Activated effector memory CD4-positive, alpha-beta T cell treated with Interleukin-2 at 50 U/mL for 16 hours (primary cell): ENCODE measurements at places on chromosomes 12 and 14.

DNA sequence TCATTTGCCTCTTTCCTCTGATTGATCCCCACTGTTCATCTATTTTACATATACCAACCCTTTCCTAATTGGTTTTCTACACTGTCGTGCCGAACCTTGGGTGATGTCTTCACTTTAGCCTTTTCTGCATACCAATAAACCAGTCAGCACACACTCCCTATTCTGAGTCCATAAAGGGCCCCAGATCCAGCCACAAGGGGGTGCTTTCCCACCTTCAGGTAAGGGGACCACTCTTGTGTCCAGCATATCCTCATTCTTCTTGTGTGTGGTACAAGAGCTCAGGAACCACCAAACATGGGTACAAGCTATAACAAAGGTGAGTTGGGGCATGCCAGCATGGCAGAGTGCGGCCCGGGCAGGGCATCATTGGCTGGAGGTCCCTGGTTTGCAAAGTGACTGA, 859.8 kb downstream of the FSCB start:
- DNase-seq: no peak

- no peak for DNase-seq
Measured at GRCh38 chr12:119068129-119068856, 87.0 kb downstream of the SRRM4 start.

DNA sequence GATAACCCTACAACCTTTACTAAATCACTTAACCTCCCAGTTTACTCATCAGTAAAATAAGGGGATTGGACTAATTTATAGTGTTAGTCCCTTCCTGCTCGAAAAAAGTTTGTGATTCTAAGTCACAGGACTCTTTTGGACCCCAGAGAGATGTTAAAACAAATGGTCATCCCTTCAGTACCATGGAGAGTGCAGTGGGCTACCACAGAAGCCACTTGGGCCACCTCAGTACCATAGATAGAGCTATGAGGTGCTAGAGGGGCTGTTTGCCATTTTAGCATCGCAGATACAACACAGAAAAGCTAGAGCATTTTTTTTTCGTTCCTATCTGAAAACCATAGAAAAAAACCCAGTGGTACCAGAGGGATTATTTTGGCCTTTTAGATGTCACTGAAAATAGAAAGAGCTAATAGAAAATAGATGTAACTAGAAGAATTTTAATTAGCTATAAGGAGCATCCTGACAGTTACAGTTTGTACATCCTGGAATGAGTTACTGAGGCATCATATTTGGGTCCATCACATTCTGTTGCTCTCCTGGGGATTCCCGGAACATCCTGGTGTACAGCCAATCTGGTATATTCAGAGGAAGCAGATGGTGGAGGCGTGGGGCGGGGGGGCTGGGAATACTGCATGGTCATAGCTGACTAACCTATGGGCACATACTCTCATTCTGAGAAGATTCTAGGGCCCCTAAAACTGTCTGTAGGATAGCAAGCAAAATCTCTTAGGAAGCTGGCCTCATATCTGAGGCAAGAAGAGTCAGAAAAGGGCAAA, 2.8 kb downstream of the ZNF219 start:
- no peak for DNase-seq

- DNase-seq: no peak
Measured at GRCh38 chr14:93963692-93964091, 12.7 kb downstream of the ASB2 start.

DNA sequence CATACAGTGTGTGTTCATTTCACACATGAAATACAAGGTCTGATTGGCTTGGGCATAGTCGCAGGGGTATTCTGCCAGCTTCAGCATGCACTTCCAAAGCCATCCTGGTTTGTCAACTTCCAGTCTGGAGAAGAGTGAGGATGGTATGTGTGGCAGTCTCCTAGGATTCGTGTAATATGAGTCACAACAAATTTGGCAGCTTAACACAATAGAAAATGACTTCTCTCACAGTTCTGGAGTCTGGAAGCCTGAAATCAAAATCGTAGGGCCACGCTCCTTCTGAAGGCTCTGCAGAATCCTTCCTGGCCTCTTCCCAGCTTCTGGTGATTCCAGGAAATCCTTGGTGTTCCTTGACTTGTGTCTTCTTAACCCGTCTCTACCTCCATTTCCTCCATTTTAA, 167.5 kb downstream of the PPM1H start:
- no peak for DNase-seq

GRCh38 chr12:119956047-119956446, 33.0 kb upstream of the BICDL1 start:
- DNase-seq: no peak

GRCh38 chr12:31245822-31246469, 80.0 kb downstream of the SINHCAF start:
- DNase-seq: no peak

GRCh38 chr14:53002576-53002975, 51.7 kb upstream of the FERMT2 start:
- DNase-seq: no peak

GRCh38 chr12:53981634-53982565, 3.0 kb upstream of the HOXC10 start:
- DNase-seq: no peak

DNA sequence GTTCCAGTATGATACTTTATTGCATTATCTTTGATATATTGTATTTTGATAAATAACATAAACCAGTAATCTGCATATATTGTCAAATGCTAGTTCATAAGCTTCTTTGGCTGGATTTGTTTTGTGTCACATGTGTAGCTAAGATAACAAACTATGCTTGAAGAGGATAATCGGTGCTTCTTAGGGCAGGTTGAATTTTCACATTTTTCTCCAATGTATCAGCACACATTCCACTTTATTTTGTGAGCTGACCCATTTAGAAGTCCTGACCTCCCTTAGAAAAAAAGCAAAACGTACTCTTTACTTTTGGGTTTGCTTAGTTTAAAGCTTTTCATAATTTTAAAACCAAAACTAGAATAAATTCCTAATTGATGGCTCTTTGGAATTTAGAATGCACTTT, 277.7 kb upstream of the DDHD1 start:
- DNase-seq: no peak

DNA sequence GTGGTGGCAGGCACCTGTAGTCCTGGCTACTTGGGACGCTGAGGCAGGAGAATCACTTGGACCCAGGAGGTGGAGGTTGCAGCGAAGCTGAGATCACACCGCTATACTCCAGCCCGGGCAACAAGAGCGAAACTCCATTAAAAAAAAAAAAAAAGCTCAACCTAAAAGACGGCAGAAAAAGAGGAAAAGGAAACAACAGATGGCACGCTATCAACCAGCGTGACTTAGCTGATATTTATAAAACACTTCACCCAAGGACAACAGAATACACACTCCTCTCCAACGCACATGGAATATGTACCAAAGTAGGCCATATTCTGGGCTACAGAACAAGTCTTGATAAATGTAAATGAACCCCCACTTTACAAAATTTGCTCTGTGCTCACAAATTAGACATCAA, 34.0 kb upstream of the CLMN start:
- DNase-seq: no peak

DNA sequence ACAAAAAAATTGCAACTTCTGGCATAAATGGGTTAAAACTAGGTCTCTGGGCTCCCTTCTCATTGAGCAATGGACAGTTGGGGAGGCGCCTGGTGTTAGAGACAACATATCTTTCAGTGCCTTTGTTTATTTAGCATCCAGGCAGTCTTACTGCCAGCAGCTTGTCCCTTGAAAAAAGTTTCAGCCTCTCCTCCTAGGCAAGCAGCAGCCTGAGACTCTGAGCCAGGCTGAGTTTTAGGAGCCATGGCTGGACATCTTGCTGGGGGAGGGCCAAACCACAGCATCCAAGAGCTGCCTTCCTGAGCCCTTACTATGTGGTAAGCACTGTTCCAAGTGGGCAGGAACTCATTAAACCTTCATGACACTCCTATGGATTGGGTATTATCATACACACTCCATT, 10.1 kb upstream of the JDP2 start:
- DNase-seq: no peak

DNA sequence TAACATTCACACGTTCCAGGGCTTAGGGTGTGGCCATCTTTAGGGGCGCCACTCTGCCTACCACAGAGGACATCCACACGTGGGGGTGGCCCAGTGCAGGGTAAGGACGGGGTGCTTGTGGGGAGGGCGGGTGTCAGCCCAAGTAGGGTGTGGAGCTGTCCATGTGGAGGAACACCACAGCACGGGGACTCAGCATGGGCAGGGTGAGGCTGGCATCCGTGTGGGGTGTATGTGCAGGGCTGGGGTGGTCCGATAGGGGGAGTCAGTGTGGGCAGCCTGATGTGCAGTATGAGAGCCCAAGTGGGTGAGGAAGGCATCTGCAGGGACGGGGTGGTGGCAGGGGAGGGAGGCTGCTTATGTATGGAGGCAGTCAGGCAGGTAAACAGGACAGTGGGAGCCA, 17.7 kb downstream of the PSMC1 start:
- DNase-seq: no peak

DNA sequence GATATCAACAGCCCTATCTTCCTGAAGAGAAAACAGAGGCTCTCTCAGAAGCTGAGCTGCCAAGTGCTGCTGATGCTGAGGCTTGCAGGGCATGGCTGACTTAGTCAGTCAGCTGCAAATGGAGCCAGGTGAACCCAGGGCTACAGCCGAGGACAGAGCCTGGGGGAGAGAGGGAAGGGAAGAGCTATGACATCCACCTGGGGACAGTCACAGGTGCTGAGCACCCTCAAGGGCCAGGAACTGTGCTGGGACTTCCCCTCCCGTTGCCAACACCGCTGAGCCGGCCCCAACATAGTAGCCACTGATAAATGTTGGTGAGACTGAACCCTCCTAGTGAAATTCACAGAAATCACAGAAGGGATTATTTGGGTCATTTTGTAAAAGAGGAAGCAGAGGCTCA, 6.7 kb upstream of the CHGA start:
- no peak for DNase-seq

DNA sequence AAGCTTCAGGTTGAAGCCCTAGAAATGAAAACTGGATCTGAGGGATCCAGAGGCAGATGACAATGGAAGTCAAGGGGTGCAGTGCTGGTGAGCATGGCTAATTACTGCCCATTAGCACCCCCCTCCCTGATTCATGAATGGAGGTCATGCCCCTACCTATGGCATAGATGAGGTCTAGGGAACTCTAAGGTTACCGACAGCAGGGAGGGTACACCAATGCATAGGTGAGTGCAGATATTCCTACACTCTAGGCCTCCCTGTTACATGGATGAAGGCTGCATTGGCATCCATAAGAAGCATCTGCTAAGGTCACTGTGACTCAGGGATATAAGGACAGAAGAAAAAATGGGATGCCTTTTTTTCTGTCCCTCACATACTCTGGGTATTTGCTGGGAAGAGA, 147.3 kb downstream of the CCDC59 start:
- no peak for DNase-seq

DNA sequence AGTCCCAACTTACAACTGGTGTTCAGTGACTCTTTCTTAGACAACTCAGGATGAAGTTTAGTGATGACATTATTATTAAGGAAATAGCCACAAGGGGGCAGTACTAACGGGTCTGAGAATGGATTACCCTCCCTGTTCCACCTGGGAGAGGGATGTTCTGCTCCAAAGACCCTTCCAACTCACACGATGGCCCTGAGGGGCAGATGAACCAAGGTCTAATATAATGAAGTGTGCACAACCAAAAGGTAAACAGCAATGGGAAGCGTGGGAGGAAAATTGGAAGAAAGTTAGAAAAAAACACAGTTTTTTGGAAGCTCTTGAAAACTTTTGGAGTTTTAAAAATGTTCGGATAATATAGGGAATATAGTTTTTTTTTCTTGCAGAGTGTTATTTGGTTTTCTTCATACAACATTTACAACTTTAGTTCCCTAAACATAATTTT, 24.0 kb downstream of the FGF6 start:
- no peak for DNase-seq

GRCh38 chr12:68812553-68813241, 4.7 kb downstream of the MDM2 start:
- no peak for DNase-seq

GRCh38 chr12:29245246-29245645, 96.2 kb downstream of the FAR2 start:
- no peak for DNase-seq

GRCh38 chr14:60945984-60946383, 34.9 kb downstream of the TRMT5 start:
- DNase-seq: no peak

- no peak for DNase-seq
Measured at GRCh38 chr12:105801351-105801750, 337.4 kb downstream of the NUAK1 start.

- no peak for DNase-seq
Measured at GRCh38 chr14:52023518-52023917, 34.2 kb downstream of the RTRAF start.

GRCh38 chr12:1493781-1494565, 100.4 kb downstream of the FBXL14 start:
- no peak for DNase-seq

GRCh38 chr12:58148405-58148804, 207.0 kb downstream of the ATP23 start:
- DNase-seq: no peak

DNA sequence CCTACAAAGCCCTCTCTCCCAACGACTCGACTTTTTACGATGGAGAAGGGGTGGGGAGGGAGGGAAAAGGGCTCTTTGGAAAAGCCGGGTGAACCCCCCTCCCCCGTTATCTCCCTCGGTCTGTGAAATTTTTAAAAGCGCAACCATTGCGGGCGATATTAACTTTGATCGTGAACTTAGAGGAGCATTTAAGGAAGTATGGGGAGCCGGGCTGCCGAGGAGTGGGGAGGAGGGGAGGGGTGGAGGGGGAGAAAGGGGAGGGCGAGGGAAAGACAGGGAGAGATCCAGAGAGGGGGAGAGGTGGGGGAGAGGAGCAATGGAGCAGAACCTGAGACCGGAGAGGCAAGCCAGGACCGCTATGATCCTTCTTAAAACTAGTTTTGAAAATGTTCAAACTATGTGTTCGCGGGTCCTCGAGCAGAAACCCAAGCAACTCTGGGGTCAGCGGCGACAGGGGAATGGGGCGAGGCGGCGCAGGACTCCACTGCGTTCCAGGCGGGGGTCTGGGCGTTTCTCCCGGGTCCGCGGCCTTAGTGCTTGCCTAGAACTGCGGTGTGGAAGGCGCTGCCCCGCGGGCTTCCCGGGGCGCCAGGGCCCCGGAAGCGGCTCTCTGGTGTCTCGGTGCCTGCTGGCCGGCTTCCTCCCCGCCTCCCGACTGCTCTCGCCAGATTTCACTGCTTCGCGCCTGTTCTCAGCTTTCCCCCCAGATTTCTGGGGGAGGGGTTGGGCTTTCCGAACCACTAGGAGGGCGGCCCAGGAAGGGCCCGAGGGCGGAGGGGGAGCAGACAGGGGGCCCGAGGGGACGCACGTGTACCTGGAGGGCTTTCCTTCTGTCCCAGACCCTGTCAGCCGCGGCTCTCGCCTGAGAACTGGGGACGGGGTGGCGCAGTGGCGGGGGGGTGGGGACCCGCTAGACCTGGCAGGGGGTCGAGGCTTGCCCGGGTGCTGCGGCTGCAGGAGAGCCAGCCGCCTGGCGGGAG, at the start of gene HOTAIR:
HOTAIR (minus strand) TSS at position 871 of the 980 bp plus-strand sequence.
- no peak for DNase-seq

GRCh38 chr12:50297027-50297426, 13.7 kb upstream of the LIMA1 start:
- DNase-seq: no peak

DNA sequence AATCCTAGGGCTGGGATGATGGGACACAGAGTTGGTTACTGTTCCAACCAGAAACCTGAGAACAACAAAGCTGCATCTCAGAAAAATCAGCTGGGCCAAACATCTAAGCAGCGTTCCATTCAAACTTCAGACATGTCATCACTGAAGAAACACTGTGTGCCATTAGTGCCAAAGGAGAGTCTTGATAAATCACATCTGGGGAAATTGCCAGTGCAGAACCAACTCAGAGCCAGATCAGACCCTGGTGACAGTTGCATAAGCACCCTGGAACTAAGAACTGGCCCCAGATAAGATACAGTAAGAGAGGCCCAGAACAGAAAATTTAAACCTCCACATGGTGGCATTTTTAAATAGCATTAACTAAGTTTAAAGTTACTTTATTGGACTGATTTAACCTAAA, 482.8 kb downstream of the PRKD1 start:
- DNase-seq: no peak
